ENCODE measurements at places on chromosomes 6 and 20.

- DNase-seq: no peak
Observed at GRCh38 chr20:8994045-8994444, 74.8 kb upstream of the PLCB4 start.

DNA sequence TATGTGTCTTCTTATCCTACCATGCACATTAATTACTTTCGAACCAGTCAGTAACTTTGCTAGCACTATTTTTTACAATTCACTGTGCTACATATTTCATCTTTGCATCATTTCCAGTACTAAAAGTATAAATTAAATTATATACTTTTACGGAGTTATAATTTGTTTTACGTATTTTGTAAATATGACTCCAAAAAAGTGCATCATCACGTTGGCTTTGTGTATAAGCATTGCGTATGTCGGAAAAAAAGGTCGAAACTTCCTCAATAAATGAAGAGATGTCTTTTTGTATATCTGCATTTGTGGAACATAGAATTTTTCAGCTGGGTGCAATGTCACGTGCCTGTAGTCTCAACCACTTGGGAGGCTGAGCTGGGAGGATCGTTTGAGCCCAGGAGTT lies 52.0 kb downstream of the USP49 start:
- no peak for DNase-seq

DNA sequence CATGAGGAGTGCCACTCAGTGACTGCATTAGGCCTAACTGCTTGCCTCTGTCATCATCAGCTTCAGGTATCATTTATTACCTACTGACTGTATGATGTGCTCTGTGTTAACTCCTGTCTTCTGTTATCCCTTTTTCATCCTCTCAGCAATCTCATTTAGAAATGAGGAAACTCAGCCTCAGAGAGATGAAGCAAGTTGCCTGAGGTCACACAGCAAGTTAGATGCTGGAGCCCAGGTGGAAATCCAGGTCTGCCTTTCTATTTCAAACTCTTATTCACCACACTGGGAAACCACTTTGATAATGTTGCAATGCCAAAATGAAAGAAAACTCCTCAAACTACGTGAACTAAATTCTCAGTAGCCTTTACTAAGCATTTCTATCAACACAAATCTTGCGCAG lies 1.3 kb downstream of the FERMT1 start:
- DNase-seq: no peak

GRCh38 chr6:2857580-2858337 lies 16.1 kb upstream of the SERPINB1 start:
- DNase-seq: peak; percentile 81

GRCh38 chr6:111987295-111987694 lies 66.6 kb upstream of the CCN6 start:
- no peak for DNase-seq

- no peak for DNase-seq
Observed at GRCh38 chr6:135546680-135547418, 49.3 kb upstream of the AHI1 start.

Measured in muscle of leg (tissue), 16 donors.